ENCODE measurements at places on chromosomes 2 and 18. TPM values are rescaled to one million over a fixed set of nuclear protein-coding genes. Genes with fewer than 3 reads are reported as not detected.

DNA sequence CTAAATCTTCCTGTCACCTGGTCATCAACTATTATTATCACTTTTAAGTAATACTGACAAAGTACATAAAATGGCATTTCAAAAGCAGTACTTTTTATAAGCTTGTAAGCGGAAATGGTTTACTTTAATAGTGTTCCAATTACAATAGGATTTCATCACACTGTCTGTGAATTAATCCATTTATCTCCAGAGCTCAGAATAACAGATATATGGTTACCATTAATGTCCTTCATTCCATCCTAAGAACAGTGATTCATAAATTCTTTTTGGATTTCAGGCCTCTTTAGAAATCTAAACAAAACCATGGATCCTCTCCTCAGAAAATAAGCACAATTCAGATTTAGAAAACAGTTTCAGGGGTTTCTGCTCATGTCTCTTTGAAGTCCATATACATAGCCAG is 68.4 kb downstream of the PID1 start:
- no peak for DNase-seq

DNA sequence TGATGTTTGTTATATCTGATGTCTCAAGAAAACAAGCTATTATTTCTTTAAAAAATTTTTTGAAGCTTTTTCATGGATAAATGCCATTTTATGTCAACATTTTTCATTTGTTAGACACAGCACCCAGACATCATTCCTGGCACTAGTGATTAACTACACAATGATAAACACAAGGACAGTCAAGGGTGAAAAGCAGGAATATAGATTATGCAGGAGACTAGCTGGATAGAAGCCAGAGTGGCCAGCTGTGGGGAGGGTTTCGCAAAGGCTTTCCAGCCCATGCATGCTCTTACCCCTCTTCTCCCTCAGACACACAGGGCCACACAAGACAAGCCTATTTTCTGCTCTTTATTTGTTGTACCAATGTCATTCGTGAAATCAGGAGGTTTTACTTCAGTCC is 127.1 kb upstream of the TTC39C start:
- no peak for DNase-seq

DNA sequence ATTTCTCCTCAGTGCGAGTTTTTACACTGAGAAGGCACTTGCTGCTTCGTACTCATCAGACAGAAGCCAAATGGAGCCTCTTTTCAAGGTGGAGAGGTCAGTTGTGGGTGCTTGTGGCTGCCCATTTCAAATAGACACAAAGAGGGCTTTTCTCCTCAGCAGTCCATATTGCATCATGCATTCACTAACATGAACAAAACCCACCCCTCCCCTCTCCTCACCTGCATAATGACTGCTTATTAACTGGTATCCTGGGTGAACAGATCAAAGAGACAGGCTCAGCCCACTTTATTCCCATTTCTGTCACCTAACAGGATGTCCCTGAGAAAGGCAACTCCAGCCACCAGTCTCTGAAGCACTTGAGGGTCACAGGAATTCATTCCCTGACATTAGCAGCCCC is 28.9 kb downstream of the KLF7 start:
- DNase-seq = no peak

DNA sequence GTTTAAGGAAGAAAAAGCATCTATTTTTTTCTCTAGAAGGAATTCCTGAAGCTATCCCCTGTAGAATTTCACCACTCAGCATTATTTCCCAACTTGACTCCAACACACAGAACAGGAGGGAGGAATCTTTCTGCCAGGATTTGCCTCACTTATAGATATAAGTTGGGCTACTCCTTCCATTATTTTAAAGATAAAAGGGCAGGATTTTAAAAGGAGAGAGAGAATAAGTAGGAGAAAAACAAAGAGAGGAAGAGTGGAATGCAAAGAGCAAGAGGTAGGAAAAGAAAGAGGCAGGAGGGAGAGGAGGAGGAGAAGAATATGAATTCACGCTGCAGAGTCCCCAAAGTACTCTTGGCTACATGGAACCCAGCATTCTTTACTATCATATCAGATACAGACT is 182.5 kb downstream of the TCF4 start:
- no peak for DNase-seq

- DNase-seq = no peak
Observed at GRCh38 chr2:71665168-71666093, 212.1 kb downstream of the DYSF start.

DNA sequence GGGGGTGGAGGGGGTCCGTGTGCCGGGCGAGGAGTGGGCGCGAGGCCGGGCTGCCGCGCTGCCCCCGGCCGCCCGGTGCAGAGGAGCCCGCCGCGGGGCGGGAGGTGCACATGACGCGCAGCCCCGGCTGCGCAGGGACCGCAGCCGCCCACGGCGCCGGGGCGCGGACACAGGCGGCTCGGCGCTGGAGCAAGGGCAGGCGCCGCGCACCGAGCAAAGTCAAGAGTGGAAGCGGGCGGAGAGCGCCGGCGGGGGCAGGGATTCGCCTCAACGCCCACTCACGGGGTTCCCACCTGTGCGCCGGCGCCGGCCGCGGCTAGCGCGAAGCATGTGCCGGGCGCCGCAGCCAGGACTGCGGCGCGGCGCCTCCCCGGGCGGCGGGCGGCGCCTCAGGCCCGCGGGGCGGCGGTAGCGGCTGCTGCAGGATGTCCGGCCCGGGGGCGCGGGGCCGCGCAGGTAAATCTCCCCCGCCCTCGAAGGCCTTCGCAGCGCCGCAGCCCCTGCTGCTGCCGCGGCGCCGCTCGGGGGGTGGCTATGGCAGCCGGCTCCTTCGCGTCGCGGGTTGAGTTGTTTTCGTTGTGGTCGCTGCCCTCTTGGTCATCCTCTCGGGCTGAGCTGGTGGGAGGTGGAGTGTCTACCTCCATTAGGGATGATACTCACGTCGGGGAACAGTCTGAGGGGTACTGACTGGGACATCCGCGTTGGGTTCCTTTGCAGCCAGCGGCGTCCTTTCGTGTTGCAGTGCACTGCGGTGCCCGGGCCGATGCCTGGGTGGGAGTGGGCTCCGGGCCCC is 216.3 kb upstream of the DTNA start:
- peak; percentile 22 for DNase-seq

DNA sequence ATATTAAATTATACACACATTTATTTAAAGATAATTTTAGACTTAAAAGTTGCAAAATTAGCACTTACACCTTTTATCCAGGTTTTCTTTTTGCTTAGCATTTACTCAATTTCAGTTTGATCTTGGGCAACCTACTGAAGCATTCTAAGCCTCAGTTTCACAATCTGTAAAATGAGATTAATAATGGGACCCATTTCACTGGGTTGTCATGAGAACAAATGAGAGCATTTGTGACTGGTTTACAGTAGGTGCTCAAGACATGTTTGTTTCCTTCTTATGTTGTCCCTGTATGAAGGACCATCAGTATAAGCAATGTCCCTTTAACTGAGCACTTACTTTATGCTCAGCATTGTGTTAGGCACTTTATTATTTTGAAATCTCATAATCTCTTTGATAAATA is 4.8 kb upstream of the FBLN7 start:
- no peak for DNase-seq

DNA sequence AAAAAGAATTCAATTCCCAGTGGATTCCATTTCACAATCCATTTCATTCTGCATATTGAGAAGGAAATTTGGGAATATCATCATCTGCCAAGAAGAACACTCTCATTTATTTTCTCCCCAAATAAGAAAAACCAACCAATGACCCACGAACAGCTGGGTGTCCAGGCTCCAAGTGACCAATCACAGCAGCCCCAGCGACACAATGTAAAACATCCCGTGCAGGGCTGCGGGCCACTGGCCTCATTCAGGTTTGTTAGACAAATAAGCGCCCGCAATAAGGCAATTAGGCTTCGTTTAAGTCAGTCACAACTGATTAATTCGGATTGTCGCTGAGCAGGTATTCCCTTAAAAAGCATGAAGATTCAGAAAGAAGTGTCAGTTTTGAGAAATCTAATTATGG is 378.6 kb downstream of the EIPR1 start:
- no peak for DNase-seq

- DNase-seq = no peak
Observed at GRCh38 chr2:150599889-150600288, 112.4 kb upstream of the RND3 start.

- no peak for DNase-seq
Observed at GRCh38 chr2:139480161-139480650, 700.0 kb upstream of the NXPH2 start.

- DNase-seq = no peak
Observed at GRCh38 chr2:213751446-213751845, 467.2 kb downstream of the SPAG16 start.

- DNase-seq = no peak
Observed at GRCh38 chr2:138780446-138780880, 273 bp upstream of the NXPH2 start.

DNA sequence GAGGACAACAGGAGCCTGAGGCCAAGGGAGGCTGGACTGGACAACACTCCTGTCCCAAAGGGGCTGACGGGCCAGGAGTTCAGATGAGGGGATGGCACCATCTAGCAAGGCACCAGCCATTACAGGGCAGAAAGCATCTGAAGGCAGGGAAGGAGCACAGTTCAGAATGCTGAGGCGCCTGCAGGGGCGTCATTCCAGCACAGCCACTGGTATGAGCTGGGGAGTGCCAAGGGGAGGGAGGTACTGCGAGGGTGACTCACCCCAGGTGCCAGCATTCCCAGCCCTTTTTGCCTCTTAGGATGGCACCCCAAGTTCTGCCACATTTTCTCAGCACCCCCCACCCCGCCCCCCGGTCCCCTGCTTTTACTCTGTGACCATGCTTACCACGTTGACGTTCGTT is 129.8 kb upstream of the EPAS1 start:
- DNase-seq = no peak

DNA sequence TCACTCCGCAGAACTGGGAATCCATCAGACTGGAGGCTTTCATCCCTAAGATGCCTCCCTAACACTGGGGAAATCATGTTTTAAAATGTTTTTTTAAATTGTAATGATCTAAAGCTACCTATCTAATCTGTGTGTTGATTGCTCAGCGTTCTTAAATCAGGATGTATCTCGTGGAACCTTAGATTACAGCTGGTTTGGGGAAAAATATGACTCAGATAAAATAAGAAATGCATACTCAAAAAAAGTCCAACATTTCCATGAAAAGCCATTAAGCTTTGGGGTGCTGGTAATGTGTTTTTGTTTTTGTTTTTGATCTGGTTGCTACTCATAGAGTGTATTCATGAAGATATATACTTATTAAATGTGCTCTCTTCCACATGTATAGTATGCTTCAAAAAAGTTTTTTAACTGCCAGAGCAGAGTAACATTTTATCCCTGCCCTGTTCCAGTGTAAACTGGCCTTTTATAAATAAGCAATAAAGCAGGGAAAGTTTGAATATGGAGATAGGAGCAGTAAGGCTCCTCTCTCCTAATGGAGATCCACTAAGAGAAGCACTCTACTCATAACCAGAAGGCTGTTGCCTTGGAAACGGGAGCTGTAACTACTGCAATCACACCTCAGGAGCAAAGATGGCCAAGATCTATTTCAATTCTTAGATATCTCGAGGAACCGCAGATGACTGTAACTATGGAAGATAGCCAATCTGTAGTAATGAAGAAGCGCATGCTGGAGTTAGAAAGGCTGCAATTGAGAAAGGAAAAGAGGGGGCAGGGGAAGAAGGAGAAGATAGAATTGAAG is 41.6 kb downstream of the ANKRD44 start:
- DNase-seq = no peak

DNA sequence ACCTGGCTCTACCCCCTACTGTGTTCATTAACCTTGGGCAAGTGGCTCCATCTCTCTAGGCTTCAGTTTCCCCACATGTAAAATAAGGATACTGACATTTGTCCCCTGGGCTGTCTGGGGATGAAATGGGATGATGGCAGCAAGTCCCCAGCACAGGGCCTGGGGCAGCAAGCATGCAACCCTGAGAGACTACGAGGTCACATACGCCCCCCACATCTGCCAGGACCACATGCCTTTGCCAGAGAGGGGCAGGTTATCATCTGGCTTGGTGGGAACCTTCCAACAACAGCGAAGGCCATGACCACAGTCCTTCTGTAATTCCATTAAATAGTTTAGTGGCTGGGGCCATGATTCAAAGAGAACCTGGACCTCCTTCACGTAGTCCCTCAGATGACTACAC is 145.9 kb upstream of the REV1 start:
- DNase-seq = no peak

DNA sequence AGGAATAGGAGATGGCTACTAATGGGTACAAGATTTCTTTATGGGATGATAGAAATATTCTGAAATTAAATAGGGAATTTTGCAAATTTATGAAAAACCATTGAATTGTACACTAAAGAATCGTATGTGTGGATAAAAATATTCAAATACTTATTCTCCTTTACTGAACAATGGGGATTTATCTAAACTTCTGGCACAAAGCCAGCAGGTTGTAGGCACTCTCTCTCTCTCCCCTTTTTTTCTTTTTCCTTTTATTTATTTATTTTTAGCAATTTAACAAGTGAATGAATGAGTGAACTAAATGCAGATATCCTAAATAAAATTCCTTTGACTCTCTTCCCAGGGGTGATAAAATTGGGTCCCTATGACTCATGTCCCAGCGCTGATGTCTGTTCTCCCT is 21.9 kb upstream of the SCYGR2 start:
- DNase-seq = no peak

DNA sequence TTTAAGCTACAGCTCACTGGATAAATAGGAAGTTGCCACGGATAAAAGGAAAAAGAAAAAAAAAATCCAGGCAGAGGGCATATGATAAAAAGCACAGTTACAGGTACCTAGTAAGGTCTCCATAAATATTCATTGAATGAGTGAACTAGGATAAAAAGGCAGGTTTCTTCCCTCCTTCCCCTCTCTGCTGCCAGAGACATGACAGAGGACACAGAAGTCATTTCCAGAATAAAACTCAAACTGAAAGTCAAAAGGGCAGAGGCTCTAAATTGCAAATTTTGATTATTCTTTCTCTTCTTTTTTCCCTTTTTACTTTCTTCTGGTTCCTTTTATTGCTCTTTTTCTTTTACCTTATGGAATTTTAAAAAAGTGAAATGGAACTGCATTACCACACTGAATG is 7.7 kb downstream of the CD302 start:
- no peak for DNase-seq

GRCh38 chr2:152336119-152336853 is 1.3 kb downstream of the FMNL2 start:
- peak; percentile 63 for DNase-seq

GRCh38 chr18:45108754-45109153 is 428.1 kb downstream of the SETBP1 start:
- DNase-seq = no peak

DNA sequence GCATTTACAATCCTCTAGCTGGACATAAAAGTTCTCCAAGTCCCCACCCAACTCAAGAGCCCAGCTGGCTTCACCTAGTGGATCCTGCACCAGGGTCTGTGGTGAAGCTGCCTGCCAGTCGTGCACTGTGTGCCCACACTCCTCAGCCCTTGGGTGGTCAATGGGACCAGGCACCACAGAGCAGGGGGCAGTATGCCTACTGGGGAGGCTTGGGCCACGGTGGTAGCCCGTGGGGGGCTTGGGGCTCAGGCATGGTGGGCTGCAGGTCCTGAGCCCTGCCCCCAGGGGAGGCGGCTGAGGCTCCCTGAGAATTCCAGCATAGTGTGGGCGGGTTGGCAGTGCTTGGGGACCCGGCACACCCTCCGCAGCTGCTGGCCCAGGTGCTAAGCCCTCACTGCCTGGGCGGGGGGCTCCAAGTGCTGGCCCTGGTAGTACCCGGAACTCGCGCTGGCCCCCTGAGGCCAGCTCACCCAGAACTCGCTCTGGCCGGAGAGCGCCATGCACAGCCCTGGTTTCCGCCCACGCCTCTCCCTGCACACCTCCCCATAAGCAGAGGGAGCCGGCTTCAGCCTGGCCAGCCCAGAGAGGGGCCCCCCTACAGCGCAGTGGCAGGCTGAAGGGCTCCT is 1473.4 kb downstream of the SUCLG1 start:
- DNase-seq = no peak

The FAM110C gene
- total RNA-seq = 7.7 TPM

The UGT1A5 gene
- not detected for total RNA-seq

The ERBB4 gene
- total RNA-seq = 0.10 TPM

The INPP5D gene
- not detected for total RNA-seq

The NCKAP1 gene
- total RNA-seq = 88.9 TPM

All from Caki2 (cell line).